ENCODE measurements at places on chromosomes 2 and 18.

GRCh38 chr2:38037757-38038621 is 38.0 kb downstream of the CYP1B1 start:
- no peak for DNase-seq

- DNase-seq: no peak
These were observed 11.9 kb upstream of the ARHGAP25 start for GRCh38 chr2:68722712-68723111.

GRCh38 chr18:9404565-9405060 is 70.0 kb downstream of the TWSG1 start:
- no peak for DNase-seq

- DNase-seq: no peak
These were observed 24.9 kb downstream of the ACAA2 start for GRCh38 chr18:49788327-49788898.

DNA sequence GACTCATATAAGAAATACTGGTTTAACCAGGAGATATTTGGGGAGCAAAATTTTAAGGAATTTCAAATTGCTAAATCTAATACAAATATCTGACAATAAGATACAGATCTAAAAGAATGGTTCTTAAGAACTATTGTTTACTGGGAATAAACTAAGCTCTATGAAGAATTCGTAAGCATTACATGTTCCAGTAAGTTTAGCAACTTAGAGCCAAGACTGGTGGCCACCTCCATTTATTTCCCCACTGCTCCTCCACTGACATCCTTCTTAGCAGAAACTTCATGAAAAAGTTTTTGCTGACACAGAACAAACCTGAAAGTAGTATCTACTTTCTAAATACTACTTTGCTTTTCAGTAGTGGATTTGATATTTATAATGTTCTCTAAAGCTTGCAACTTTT is 83.0 kb downstream of the ACSL3 start:
- no peak for DNase-seq

- DNase-seq: no peak
These were observed 52.7 kb downstream of the ABCB11 start for GRCh38 chr2:168978461-168978861.

DNA sequence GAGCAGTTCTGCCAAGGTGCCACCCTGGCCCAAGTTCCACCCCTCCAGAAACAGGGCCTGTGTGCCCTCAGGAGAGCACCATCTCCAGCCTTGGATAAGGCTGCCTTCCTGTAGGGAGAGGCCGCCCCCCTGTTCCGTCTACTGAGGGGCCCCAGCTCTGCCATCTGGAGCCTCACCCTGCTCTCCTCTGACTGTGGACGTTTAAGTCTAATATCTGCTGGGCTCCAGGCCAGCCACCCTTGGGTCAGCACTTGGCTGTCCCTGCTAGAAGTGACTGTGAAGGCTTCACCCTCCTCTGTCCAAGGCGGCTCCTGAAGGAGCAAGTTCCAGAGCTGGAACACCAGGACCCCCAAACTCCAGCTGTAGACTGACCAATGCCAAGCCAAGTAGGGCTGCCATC is 26.3 kb downstream of the RHOB start:
- DNase-seq: no peak

- no peak for DNase-seq
These were observed 488.4 kb downstream of the ADCYAP1 start for GRCh38 chr18:1392865-1393734.

Measured in NCI-H2029 (cell line).